ENCODE measurements at places on chromosomes 3 and 15.

- DNase-seq: peak; percentile 44
These were observed 1.2 kb downstream of the ERC2 start for GRCh38 chr3:56467108-56467507.

DNA sequence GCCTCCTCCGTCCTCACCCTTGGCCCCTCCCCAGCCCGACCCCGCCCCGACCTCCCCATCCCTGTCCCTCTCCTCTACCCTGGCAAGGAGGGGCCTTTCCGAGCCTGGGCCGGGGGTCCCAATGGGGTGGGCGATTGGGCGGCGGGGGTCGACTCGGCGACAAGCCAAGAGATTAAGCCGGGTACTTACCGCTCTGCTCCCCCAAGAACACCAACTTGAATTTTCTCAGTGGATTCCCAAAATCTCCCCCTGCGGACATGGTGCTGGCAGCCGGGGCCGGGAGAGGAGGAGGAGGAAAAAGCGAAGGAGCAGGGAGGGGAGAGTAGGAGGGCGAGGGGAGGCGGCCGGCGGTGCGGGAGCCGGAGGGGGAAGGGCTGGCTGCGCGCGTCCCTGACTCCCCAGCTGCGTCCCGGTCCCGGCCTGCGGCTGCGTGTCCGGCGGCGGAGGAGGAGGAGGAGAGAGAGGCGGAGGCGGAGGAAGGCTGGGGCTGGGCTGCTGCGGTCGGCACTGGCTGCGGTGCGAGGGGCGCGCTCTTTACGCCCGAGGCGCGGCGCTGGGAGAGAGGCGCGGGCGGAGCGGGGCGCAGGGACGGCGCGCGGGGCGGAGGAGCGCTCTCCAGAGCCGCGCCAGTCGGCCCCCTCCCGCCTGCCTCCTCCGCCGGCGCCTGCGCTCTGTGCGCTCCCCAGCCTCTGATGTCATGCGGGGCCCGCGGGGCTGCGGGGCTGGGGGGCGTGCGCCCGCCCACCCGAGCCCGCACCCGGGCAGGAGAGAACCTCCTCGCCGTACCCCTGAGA lies at the start of gene RAB6B:
RAB6B (minus strand) TSS at position 675 of the 794 bp plus-strand sequence; CDS start at position 259, 416 bp downstream.
- no peak for DNase-seq

- no peak for DNase-seq
These were observed 23.3 kb downstream of the LYSMD2 start for GRCh38 chr15:51714162-51714561.

DNA sequence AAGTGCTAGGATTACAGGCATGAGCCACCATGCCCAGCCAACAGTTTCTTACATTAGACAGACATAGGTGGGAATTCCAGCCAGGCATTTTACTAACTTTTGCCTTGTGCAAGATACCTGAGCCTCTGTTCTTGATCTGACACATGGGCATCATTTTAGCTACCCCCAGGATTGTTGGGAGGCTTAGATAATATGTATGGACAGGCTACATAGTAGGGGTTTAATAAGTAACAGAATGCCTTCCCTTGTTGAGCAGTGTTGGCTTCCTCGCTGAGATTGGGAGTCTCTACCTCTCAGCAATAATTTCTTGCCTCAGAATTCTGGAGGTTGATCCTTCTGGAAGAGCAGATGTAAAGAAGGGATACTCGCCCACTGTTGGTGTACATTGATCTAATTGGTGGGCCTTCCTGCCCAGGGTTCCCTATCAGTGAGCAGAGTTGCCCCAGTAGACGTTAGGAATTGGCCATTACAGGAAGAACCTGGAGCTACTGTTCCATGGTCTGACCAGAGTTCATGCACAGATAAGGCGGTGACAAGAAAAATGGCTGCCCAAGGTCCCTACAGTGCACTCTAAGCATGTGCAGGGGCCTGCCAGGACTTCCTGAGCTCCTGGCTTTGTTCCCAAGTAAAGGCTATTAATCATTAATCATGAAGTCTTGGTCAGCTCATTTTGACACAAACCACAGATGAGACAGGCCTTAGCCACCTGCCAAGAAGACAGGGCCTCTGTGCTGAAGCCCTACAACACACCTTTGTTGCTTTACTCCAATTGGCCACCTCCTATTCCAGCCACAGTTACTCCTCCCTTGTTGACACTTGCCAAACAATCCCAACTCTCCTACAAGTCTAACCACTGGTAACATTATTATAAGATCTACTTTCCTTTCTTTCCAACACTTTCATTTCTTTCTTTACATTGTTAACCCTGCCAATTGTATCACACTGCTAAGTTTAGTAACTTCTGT lies 5.0 kb upstream of the IL17RE start:
- DNase-seq: no peak

- DNase-seq: no peak
These were observed 30.5 kb downstream of the TNK2 start for GRCh38 chr3:195877767-195878423.

- no peak for DNase-seq
These were observed 781.2 kb downstream of the ROBO1 start for GRCh38 chr3:78986416-78987101.

DNA sequence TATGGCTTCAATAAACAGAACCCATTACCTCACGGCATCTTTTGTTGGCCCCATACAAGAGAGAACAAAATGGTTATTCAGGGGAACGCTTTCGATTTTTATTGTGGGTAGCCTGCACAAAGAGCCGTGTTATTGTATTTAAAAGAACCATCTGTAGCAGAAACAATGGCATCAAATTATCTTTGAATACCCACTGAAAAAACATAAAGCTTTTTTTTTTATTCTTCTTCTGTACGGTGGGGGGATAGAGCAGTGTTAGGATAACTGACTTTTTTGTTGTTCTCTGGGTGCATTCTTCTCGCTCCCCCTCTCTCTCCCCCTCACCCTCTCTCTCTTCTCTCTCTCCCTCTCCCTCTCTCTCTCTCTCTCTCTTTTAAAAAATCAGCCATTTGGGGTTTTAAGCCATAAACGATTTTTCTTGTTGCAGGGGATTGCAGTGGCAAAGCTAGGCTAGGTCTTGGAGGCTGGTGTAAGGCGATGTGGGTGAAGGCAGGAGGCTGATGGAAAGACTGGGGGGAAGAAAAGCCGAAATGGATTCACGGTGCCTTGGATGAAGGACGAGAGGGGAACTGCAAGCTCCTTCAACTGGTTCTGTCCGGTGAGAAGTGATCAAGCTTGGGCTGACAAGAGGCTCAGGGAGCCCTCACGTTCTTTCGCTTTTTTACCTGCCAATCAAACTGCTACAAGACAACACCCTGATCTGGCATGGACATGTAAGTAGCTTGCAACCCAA lies 12.4 kb upstream of the SOX2 start:
- no peak for DNase-seq

GRCh38 chr3:80285388-80285787 lies 517.6 kb upstream of the ROBO1 start:
- DNase-seq: no peak

DNA sequence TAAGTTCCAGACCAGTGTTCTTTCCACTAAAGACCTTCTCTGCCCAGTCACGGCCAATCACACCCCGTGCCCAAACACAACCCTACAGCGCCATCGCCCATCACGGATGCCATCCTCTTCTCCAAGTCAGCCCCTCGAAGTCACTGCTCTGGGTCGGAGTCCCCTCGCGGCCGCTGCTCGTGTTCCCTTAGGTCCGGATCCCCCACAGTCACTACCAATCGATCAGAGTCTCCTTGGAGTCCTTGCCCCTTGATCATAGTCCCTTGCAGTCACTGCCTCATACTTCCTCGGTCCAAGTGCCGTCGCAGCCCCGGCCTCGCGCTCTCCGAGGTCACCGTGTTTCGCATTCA lies 461 bp downstream of the PCYT1A start:
- no peak for DNase-seq

DNA sequence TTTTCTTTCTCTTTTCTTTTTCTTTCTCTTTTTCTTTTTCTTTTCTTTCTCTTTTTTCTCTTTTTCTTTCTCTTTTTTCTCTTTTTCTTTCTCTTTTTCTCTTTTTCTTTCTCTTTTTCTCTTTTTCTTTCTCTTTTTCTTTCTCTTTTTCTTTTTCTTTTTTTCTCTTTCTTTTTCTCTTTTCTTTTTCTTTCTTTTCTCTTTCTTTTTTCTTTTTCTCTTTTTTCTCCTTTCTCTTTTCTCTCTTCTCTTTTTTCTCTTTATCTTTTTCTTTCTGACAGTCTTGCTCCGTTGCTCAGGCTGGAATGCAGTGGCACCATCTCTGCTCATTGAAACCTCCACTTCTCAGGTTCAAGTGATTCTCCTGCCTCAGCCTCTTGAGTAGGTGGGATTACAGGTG lies 335.7 kb downstream of the SQOR start:
- DNase-seq: no peak

All from NCI-H187 (cell line).